ENCODE measurements at places on chromosomes 7 and 10. TPM values are rescaled to one million over a fixed set of nuclear protein-coding genes. Genes with fewer than 3 reads are reported as not detected.

- no peak for DNase-seq
Measured at GRCh38 chr10:124731551-124731950, 12.6 kb downstream of the FAM53B start.

- no peak for DNase-seq
Measured at GRCh38 chr7:35546691-35547429, 148.1 kb downstream of the HERPUD2 start.

DNA sequence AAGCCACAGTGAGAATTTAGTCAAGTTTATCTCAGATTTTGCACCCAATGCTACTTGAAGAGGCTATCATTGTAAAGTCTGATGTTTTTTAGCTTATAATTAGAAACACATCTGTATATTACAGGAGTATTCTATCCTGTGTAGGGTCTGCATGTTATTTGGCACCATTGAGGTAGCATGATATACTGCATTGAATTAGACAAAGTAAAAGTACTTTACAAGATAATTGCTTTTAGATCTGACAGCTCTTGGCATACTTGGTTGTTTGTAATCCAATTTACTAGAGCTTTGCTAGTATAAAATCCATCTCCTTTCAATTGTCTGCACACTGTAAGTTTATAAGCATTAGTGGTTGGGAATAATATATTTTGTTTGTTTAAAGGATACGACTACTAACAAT is 714.3 kb downstream of the ANKRD7 start:
- DNase-seq = no peak

DNA sequence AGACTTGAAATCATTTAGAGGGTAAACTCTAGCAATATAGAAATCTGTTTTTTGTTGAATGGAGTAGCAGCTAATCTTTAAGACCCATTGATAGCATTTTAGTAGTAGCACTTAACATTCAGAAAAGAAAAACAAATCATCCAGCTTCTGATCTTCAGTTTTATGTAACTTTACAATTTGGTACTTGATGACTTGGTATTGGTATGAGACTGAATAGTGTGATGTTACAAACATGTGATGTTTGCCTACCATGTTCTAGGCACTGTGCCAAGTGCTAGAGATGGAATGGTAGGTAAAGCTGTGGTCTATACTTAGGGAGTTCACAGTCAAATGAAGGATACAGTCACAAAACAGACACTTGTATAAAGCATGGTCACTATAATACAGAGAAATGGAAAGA is 21.3 kb downstream of the ZEB1 start:
- no peak for DNase-seq

DNA sequence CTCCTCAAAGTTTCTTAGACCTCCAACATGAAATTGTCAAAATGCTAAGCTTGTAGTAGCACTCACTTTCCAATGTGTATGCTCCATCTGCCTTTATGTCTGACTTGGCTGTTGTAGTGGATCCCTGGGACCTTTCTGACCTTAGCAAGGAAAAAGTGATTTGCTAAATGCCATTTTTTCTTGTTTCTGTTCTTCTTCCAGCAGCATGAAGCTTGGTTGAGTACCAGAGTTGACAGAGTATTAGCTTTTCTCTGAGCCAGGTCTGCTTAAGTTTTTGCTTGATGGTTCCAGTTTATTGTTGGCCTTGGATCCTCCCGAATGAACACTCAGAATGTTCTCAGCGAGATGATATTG is 168.7 kb downstream of the SND1 start:
- no peak for DNase-seq

Gene PVRIG
- 0.21 TPM for total RNA-seq
